NCI-H1694 (cell line): ENCODE measurements at places on chromosomes 7 and 10.

DNA sequence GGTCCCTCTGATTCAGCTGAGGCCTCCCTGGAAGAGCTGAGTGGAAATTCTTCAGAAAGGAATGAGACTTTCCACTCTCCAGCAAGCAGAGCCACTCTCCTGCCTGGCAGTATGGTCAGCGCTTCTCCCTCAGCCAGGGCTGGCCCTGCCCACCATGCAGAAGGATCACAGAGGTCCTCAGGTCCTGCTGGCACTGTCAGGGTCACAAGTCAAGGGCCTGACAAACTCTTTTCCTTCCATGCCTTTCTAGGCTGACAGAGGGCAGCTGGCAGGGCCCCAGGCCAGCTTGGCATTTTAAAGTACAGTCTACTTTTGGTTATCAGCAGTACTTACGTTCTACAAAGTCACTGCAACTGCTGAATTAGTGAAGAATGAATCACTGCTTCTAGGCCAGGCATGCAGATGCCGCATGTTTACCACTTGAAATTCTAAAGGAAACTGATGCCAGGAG, 119.3 kb upstream of the FRMD4A start:
- DNase-seq, result no peak

GRCh38 chr10:14385596-14386593, 55.2 kb upstream of the FRMD4A start:
- DNase-seq, result peak; percentile 5

DNA sequence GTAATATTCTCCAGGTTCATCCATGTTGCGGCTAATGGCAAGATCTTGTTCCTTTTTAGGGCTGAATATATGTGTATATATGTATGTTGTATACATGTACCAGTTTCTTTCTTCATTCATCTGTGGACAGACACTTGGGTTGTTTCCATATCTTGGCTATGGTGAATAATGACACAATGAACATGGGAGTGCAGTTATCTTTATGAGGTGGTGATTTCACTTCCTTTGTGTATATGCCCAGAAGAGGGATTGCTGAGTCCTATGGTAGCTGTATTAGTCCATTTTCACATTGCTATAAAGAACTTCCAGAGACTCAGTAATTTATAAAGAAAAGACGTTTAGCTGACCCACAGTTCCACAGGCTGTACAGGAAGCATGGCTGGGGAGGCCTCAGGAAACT, 17.1 kb upstream of the TSPAN15 start:
- DNase-seq, result no peak

- no peak for DNase-seq
These were observed 319.6 kb downstream of the ELMO1 start for GRCh38 chr7:37129035-37129425.
